ENCODE measurements at places on chromosomes 12 and 14.

GRCh38 chr12:66036317-66036716, 94.2 kb downstream of the LLPH start:
- peak; percentile 22 for DNase-seq

DNA sequence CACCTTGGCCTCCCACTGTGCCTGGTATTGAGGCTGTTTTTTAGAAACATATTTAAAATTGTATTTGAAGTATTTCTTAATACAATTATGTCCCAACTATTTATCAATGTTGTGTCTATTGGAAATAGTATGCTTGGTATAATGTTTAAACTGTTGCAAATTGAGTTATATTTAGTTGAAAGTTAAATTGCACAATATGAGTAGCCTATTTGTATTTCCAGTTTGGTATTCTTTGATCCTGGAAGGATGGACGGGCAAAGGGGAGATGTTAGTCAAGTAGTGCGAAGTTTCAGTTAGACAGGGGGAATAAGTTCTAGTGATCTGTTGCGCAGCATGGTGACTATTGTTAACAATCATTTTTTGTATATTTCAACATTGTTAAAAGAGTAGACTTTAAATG, 111.5 kb downstream of the NUBPL start:
- DNase-seq, result no peak

DNA sequence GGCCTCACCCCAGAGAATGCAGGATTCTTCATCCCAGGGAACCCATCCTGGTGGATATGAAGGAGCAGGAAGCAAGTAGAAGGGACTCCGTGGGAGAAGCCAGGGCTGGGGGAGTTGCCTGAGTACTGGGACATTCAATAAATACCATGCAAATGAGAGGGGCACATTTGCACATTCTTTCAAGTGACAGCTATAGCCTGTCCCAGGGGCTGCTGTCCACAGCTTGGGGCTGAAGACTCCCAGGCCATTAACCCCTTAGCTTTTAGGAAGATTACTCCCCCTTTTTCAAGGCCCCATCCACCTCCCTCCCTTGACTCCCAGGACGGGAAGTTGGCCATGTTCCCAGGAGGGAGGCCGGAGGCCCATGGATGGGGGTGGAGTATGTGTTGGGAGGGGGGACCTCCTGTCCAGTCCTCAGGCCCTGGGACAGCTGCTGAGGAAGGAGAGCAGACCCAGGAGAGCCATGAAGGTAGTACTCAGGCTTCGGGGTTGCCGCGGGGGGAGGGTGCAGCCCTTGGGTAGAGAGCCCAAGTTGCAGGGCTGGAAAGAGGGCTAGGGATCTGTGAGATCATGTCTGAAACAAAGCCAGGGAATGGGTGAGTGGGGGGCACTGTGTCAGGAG, 974 bp upstream of the TNS2 start:
- DNase-seq, result peak; percentile 87

- no peak for DNase-seq
These were observed 21.1 kb downstream of the PLEKHD1 start for GRCh38 chr14:69505338-69506240.

GRCh38 chr12:104360983-104361707, 57.6 kb downstream of the EID3 start:
- no peak for DNase-seq

- DNase-seq, result no peak
These were observed 20.2 kb upstream of the CLEC4D start for GRCh38 chr12:8493084-8493483.

DNA sequence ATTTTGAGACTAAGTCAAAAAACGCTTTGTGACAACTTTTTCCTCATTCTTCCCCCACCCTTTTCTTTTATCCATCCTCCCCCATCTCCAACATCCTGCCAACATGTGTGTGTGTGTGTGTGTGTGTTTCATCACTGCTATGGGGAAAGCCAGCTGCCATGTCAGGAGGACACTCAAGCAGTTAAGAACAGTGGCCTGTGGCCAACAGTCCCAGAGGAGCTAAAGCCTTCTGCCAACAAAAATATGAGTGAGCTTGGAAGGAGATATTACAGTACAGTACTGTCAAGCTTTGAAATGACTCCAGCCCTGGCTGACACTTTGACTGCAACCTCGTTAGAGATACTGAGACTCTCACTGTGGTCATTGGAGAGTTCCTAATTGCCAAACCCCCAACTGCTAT, 5.0 kb upstream of the CSRP2 start:
- peak; percentile 76 for DNase-seq

All from right cardiac atrium (tissue), 5 donors.